ENCODE measurements at places on chromosomes 12 and 14.

- DNase-seq: no peak
These were observed 174.9 kb downstream of the BCAT1 start for GRCh38 chr12:24773996-24774395.

- DNase-seq: no peak
These were observed 263.2 kb upstream of the ATP2B1 start for GRCh38 chr12:89971880-89972279.

GRCh38 chr12:90989686-90990111 lies 15.1 kb downstream of the EPYC start:
- no peak for DNase-seq

DNA sequence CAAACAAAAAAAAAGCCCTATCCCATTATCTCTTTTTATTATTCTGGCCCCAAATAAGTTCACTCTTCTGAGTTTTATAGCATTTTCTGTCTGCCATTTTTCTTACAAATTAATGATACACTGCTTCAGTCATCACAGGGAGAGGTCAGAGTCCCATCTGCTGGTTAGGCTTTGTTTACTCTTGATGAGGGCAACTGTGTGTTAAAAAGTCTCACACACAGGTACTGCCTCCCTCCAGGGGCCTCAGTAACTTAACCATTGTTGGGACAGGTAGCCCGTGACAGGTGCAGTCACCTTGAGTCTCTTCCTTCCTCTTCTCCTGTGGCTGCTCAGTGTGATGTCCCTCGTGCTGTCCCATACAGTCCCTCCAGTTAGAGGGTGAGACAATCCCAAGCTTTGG lies 45.5 kb upstream of the SEL1L start:
- DNase-seq: no peak

- DNase-seq: no peak
These were observed 53.1 kb upstream of the NAP1L1 start for GRCh38 chr12:76137606-76138005.

DNA sequence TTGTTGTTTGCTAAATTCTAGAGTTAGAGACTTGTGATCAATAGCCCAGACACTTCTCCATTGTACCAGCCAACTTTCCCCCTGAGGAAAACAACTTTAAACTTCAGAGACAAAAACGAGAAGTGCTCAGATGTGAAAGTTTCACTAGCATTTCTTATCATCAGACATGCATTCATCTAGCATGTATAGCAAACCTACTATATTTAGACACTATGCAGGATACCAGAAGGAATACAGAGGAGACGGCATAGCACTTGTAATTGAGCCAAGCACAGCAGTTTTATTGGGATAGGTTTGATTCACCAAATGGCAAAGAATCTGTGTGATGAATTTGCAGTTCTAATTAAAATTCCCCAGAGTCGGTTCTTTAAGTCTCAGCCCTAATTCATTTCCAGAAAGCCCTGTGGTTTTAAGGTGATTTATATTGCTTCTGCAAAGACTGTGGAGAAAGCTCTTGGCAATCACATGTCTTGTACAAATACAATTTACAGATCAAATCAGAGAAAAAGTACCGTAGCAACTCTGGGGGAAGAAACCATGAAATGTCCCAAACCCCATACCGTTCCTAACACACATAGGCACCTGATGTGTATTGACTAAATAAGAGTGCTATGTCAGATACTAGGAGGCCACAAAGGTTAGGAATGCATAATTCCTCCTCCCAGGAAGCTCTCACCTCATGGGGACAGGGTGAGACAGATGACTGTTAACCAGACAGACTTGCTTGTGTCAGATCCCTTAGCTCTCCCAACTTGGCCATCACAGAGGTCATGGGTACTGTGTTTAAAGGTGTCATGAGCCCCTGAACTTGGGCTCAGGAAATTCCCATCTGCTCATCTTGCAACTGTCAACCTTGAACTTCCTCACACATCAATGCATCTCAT lies 69.6 kb upstream of the KRAS start:
- DNase-seq: no peak

DNA sequence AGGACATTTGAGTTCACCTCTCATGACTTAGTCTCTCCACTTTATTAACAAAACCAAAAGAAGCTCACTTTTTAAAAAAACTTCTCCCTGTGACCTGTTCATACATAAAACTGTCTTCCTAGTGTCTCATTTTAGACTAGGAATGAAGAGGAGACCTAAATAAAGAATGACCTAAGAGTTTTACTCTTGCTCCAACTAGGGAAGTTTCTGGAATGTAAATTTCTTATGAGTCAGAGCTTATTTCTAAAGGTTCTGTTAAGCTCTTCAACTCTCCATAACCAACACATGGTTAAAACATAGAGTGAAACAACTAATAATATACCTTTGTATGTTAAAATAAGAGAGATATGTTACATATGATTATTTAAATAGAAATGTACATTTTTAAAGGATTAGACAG lies 369.8 kb downstream of the EMP1 start:
- DNase-seq: no peak

- DNase-seq: no peak
These were observed 2.2 kb downstream of the BTBD7 start for GRCh38 chr14:93330609-93331000.

- DNase-seq: no peak
These were observed 330.6 kb upstream of the FBXO33 start for GRCh38 chr14:39762576-39763401.

All from stimulated activated CD8-positive, alpha-beta memory T cell treated with anti-CD3 and anti-CD28 coated beads, Interleukin-4, amount 100 ng/mL, for 1 hour (primary cell).